Psoas muscle (tissue), 8 donors: ENCODE measurements at places on chromosomes 13 and 19. TPM values are rescaled to one million over a fixed set of nuclear protein-coding genes. Genes with fewer than 3 reads are reported as not detected.

- peak; percentile 40 for DNase-seq
Measured at GRCh38 chr19:53908106-53908934, 758 bp upstream of the CACNG7 start.

DNA sequence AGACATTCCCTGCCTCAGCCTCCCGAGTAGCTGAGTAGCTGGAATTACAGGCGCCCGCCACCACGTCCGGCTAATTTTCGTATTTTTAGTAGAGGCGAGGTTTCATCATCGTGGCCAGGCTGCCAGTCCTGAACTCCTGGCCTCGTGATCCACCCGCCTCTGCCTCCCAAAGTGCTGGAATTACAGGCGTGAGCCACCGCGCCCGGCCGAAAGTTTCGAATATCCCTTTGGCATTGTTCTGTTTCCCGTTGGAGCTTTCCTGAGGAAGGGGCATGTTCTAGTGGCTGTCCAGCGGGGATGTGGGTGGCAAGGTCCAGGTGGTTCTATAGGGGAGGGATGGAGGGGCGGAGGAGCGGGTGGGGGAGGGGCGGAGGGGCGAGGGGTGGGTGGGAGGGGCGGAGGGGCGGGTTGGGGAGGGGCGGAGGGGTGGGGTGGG, 2.1 kb upstream of the BSG start:
- DNase-seq: no peak

GRCh38 chr13:25588336-25589060, 216.7 kb downstream of the ATP8A2 start:
- DNase-seq: no peak

GRCh38 chr19:40690050-40690692, at the start of gene NUMBL:
Gene NUMBL (minus strand): TSS chr19:40690651. CDS start chr19:40690483, 168 bp downstream.
- DNase-seq: peak; percentile 37

The C19orf73 gene
- 1.5 TPM for total RNA-seq

The ZBTB32 gene
- not detected for total RNA-seq
